ENCODE measurements at places on chromosomes 6 and 20. TPM values are rescaled to one million over a fixed set of nuclear protein-coding genes. Genes with fewer than 3 reads are reported as not detected.

PERP gene
- 26.7 TPM for total RNA-seq

ORC3 gene
- 60.9 TPM for total RNA-seq

CLPSL1 gene
- total RNA-seq = not detected

DNA sequence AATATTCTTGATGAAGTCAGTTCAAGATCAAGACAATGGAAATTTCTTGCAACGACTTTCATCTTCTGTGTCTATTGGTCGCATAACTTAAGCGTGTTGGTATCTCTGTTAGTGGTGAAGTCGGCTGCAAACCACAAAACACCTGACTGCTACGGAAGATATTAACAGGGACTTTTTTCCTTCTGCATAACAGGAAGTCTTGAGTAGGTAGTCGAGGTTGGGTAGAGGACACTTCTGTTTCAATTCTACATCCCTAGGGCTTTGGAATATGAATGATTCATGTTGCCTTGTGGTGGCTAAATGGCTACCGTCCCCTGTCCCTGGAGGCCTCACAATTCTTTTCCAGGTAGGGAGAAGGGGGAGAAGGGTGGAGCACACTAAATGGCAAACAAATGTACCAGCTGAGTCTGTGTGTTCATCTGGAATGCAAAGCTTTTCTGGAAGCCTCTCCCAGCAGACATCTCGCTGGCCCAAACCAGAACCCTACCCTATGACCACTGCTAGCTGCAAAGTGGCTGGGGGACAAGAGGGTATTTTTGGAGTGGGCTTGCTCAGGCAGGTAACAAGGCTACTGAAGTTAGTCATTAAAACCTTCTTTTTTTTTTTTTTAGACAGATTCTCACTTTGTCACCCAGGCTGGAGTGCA lies 34.6 kb upstream of the NKX2-2 start:
- DNase-seq = no peak

DNA sequence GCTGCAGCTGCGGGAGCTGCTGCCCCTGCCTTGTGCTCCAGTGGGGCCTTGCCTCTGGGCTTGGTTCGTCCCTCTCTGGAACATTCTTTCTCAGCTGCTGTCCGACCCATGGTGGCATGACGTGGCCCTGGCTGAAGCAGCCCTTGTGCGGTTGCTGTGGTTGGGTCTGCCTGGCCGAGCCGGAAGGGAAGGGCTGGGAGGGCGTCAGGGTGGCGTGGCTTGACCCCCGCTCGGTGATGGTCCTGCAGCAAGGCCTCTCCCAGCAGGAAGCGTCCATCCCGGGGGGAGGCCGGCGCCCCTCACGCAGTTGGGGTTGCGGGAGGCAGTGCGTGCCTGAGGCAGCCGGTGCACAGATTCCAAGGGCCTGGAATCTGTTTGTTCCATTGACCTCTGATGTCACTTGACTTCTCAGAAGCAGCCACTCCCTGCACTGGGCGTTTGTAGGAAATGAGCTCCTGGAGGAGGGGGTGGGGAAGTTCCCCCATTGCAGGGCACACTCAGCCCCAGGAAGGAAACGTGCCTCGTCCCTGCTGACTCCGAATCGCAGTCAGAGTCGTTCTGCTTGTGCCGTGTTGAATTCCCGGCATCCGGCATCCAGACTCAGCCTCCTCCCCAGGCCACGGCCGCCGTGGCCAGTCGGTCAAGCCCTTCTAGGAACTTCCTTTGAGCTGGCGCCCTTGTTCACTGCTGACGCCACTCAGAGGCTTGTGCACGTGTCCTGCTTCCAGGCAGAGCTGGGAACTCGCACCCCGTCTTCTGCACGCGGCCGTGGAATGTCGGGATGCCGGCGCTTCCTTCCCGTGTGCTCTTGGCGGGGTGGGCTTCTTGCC lies 9.7 kb upstream of the TNFRSF6B start:
- DNase-seq = no peak

DNA sequence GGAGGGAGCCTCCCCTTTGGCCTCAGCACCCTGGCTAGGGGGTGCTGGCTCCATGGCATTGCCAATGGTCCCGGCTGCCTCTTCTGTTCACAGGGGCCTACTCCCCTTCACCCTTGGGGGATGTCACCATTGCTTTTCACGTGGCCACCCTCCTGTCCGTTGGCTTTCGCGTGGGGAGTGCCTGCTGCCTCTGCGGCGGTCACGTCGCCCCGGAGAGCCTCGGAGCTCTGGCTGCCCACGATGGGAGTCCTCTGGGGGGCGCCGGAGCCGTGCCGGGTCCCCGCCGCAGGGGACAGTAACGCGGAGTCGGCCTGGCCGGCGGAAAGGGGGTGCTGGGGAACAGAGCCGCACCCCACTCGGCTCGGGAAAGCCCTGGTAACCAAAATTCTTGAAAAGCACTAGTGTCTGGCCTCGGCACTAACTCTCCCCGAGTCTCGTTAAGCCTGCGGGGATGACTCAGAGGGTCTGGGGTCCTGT lies 661 bp upstream of the HEBP2 start:
- DNase-seq = peak; percentile 67
